ENCODE measurements at places on chromosomes 2 and 18.

GRCh38 chr2:160229591-160229990 lies 29.5 kb upstream of the ITGB6 start:
- no peak overlapping the region for H3K4me3 ChIP-seq
- H3K27me3 ChIP-seq = no peaks in the 10 kb centered on the region
- no peaks in the 10 kb centered on the region for H3K36me3 ChIP-seq
- no peak for DNase-seq

DNA sequence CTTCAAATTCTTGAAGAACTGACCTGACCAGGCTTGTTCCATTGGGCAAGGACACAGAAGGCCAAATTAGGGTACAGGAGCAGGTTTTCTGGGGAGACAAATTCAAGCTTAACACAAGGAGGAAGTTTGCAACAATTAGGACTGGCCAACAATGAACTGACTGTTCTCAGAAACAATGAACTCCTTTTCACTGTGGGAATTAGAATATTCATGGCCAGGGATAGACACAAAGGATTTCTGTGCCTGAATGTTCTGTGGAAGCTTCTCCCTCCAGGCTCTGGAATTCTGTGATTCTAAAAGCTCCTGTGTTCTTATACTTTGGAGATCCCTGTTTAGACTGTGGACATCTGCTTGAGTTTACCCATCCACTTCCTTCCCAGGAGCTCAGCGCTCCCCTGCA lies 15.2 kb downstream of the SMYD1 start:
- H3K27ac ChIP-seq = peak overlapping the region; percentile 47
- no peak overlapping the region for H3K4me3 ChIP-seq
- no peak for DNase-seq
- no peaks in the 10 kb centered on the region for H3K27me3 ChIP-seq
- peaks cover 5% of the 10 kb centered on the region for H3K4me1 ChIP-seq

- H3K36me3 ChIP-seq = peaks cover 38% of the 10 kb centered on the region
- H3K4me1 ChIP-seq = no peaks in the 10 kb centered on the region
- no peak overlapping the region for H3K4me3 ChIP-seq
- DNase-seq = no peak
- no peaks in the 10 kb centered on the region for H3K27me3 ChIP-seq
- H3K27ac ChIP-seq = no peak overlapping the region
Measured at GRCh38 chr2:168767258-168767657, 35.2 kb upstream of the NOSTRIN start.

GRCh38 chr2:202034249-202035088 lies 814 bp downstream of the FZD7 start:
- peak overlapping the region; percentile 85 for H3K4me3 ChIP-seq
- DNase-seq = no peak
- no peaks in the 10 kb centered on the region for H3K27me3 ChIP-seq
- peak overlapping the region; percentile 91 for H3K27ac ChIP-seq
- H3K36me3 ChIP-seq = peaks cover 4% of the 10 kb centered on the region

DNA sequence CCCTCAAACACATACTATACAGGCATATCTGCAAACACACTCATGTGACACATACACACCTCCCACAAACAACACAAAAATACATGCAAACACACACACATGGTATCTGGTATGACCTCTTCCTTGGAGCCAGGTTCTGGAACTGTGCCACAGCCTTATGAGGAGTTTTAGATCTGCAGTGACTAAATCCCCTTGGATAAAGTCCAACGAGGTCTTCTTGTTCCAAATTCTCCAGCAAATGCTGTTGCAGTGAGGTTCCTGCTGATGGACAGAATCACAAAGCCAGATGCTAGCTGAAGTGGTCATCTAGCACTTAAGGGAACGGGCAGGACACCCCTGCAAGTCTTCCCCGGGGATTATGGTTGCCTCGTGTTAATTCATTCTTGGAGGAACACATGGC lies 54.5 kb upstream of the DAPL1 start:
- peaks cover 23% of the 10 kb centered on the region for H3K27me3 ChIP-seq
- peaks cover 6% of the 10 kb centered on the region for H3K4me1 ChIP-seq
- no peaks in the 10 kb centered on the region for H3K36me3 ChIP-seq
- DNase-seq = no peak
- no peak overlapping the region for H3K27ac ChIP-seq

- H3K4me3 ChIP-seq = no peak overlapping the region
- DNase-seq = no peak
- H3K27ac ChIP-seq = no peak overlapping the region
- H3K27me3 ChIP-seq = no peaks in the 10 kb centered on the region
Measured at GRCh38 chr2:229429589-229429988, 158.5 kb upstream of the PID1 start.

GRCh38 chr2:128317181-128317898 lies 1.3 kb downstream of the HS6ST1 start:
- H3K4me1 ChIP-seq = peaks cover 31% of the 10 kb centered on the region
- peak overlapping the region; percentile 97 for H3K27ac ChIP-seq
- peak; percentile 49 for DNase-seq
- H3K36me3 ChIP-seq = peaks cover 2% of the 10 kb centered on the region
- H3K4me3 ChIP-seq = peak overlapping the region; percentile 93
- H3K27me3 ChIP-seq = peaks cover 14% of the 10 kb centered on the region

- no peaks in the 10 kb centered on the region for H3K4me1 ChIP-seq
- no peak overlapping the region for H3K27ac ChIP-seq
- H3K36me3 ChIP-seq = peaks cover 6% of the 10 kb centered on the region
Measured at GRCh38 chr18:77140439-77141109, 8.0 kb upstream of the MBP start.

DNA sequence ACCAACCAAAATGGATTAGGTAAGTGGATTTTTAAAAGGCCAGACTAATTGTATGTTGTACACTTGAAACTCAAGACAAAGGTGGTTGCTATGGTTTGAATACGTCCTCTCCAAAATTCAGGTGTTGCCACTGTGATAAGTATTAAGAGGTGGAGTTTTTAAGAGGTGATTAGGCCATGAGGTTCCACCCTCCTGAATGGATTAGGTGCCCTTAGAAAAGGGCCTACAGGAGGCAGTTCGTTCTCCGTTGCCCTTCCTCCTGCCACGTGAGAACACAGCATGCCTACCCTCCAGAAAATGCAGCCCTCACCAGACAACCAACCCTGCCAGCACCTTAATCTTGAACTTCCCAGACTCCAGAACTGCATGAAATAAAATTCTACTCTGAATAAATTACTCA lies 51.2 kb downstream of the CHMP3 start:
- H3K4me1 ChIP-seq = peaks cover 2% of the 10 kb centered on the region
- no peaks in the 10 kb centered on the region for H3K27me3 ChIP-seq
- peaks cover 15% of the 10 kb centered on the region for H3K36me3 ChIP-seq
- peak overlapping the region; percentile 42 for H3K27ac ChIP-seq
- H3K4me3 ChIP-seq = no peak overlapping the region

- no peak overlapping the region for H3K27ac ChIP-seq
- DNase-seq = no peak
- H3K36me3 ChIP-seq = peaks cover 1% of the 10 kb centered on the region
- H3K4me3 ChIP-seq = no peak overlapping the region
- peaks cover 2% of the 10 kb centered on the region for H3K4me1 ChIP-seq
Measured at GRCh38 chr18:48622911-48623431, 84.1 kb downstream of the CTIF start.

DNA sequence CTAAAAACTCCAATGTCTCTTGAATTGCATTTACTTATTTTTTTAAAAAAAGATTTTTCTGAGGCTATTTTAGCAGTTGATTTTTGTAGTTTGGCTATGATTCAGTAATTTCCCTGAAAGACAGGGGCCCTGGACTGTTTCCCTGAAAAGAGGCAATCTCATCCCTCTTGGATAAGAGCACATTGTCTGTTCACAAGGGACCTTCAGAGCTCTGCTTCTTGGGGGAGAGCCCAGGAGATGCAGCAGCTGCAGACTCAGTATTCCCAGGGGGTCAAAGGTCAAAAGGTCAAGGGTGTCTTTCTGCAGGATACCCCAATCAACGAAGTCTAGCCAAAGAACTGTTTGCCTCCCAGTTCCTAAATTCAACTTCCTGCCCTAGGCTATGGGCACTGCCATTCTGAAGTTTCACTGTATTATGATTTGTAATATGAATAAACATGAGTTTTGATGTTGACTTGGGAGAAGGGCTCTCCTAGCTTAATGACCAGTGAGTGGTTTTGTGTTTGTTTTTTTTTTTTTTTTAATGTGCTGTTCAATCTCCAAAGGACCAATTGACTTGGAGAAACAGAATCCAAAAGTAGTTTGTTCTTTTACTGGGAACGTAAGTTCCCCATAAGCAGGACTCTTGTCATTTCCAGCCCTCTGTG lies 157.0 kb upstream of the SERPINE2 start:
- H3K4me1 ChIP-seq = peaks cover 5% of the 10 kb centered on the region
- no peak overlapping the region for H3K4me3 ChIP-seq
- no peak overlapping the region for H3K27ac ChIP-seq

DNA sequence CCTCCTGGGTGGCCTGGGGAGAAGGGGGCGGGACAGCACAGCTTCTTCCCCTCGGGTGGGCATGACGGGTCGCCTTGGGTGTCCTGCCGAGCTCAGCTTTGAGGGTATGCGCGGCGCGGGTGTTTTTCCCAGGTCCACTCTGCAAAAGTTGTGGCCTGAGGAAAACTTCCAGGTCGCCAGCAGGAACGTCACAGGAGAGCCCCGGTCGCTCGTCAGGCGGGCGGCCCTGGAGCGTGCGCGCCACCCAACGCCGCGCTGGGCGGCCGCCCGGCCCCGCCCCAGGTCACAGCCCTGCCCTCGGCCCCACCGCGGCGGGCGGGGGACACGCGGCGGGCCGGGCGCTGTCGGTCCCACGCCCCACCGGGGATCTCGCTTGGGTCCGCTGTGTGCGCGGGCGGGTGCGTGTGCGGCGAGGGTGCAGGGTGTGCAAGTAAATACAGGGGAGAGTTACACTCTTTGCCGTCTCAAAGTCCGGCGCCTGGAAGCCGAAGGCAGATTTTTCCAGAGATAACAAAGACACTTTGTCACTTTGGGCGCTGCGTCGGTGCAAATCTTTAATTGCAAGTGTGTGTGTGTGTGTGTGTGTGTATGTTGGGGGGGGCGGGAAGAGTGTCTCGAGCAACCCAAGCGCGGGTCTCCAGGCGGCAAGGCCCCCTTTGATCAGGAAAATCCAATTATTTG lies 616 bp upstream of the SP5 start:
- peak overlapping the region; percentile 92 for H3K27ac ChIP-seq
- peak overlapping the region; percentile 72 for H3K4me3 ChIP-seq
- no peak for DNase-seq
- no peaks in the 10 kb centered on the region for H3K36me3 ChIP-seq

GRCh38 chr2:15645720-15646385 lies 54.2 kb downstream of the DDX1 start:
- peaks cover 37% of the 10 kb centered on the region for H3K27me3 ChIP-seq
- no peak for DNase-seq
- H3K27ac ChIP-seq = no peak overlapping the region
- no peak overlapping the region for H3K4me3 ChIP-seq
- H3K36me3 ChIP-seq = peaks cover 13% of the 10 kb centered on the region

- H3K27ac ChIP-seq = peak overlapping the region; percentile 76
- peaks cover 6% of the 10 kb centered on the region for H3K4me1 ChIP-seq
- H3K36me3 ChIP-seq = peaks cover 9% of the 10 kb centered on the region
- no peak for DNase-seq
Measured at GRCh38 chr18:12008181-12008767, 27.0 kb downstream of the IMPA2 start.

- H3K27me3 ChIP-seq = no peaks in the 10 kb centered on the region
- no peak for DNase-seq
- H3K27ac ChIP-seq = peak overlapping the region; percentile 39
- no peaks in the 10 kb centered on the region for H3K36me3 ChIP-seq
- peaks cover 49% of the 10 kb centered on the region for H3K4me1 ChIP-seq
Measured at GRCh38 chr18:31399306-31400032, 22.9 kb downstream of the DSG4 start.

DNA sequence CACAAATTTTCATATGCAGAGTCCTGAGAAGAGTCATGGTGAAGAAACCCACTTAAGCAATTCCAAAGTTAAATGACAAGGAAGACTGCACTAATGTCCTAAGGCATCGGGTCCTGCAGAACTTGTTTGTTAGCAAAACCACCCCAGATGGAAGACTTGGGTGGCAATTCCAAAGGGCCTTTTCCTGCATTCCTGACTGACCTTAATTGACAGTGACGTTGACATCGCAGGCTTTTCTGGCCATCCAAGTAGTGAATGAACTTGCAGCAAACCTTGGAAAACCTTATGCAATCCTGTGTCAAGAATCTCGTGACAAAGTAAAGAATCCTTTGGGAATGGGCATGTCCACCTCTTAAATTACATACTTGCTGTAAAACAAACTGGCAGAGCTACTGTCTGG lies 112.5 kb upstream of the SH3BP4 start:
- DNase-seq = no peak
- H3K4me3 ChIP-seq = no peak overlapping the region
- no peaks in the 10 kb centered on the region for H3K27me3 ChIP-seq
- no peak overlapping the region for H3K27ac ChIP-seq

GRCh38 chr18:48894799-48895346 lies 55.9 kb downstream of the SMAD7 start:
- no peaks in the 10 kb centered on the region for H3K36me3 ChIP-seq
- no peaks in the 10 kb centered on the region for H3K27me3 ChIP-seq
- peaks cover 6% of the 10 kb centered on the region for H3K4me1 ChIP-seq
- DNase-seq = no peak
- H3K4me3 ChIP-seq = no peak overlapping the region

DNA sequence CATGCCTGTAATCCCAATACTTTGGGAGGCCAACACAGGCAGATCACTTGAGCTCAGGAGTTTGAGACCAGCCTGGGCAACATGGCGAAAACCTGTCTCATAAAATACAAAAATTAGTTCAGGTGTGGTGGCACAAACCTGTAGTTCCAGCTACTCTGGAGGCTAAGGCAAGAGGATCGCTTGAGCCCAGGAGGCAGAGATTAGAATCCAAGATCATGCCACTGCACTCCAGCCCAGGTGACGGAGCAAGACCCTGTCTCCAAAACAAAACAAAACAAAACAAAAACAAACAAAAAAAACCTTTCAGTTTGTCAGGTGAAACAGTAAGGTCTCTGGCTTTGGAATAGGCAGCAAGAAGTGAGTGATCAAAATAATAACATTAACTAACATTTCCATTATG lies 84.6 kb downstream of the CLHC1 start:
- no peak overlapping the region for H3K4me3 ChIP-seq
- peaks cover 22% of the 10 kb centered on the region for H3K4me1 ChIP-seq
- H3K27me3 ChIP-seq = no peaks in the 10 kb centered on the region
- H3K27ac ChIP-seq = no peak overlapping the region
- no peak for DNase-seq
- H3K36me3 ChIP-seq = no peaks in the 10 kb centered on the region

DNA sequence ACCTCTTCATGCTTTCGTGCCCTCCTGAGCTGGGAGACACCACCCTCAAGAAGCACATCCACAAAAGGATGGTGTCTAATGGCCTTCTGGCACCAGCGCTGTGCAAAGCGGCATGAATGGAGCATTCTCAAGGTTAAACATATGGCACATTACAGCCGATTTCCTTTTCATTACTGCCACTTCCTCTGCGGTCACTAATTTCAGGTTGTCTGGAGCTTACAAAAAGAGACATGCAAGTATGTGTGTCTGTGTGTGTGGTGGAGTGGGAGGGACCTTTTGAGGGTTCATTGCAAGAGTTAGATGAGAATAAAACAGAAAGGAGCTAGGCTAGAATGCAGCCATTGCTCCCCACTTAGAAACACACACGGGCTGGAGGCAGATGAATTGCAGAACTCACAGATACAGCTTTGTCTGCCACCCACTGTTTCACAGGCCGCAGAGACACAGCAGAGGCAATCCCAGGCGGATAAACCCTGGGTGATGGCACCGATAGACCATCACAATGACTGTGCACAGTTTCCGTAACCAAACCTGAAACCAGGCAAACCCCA lies 76.0 kb downstream of the TGIF1 start:
- H3K36me3 ChIP-seq = peaks cover 3% of the 10 kb centered on the region
- H3K4me1 ChIP-seq = peaks cover 25% of the 10 kb centered on the region

GRCh38 chr2:101517758-101518271 lies 42.9 kb upstream of the RFX8 start:
- no peaks in the 10 kb centered on the region for H3K36me3 ChIP-seq
- H3K4me1 ChIP-seq = peaks cover 7% of the 10 kb centered on the region
